Activated T-helper 9 cell treated with anti-CD3 and anti-CD28 coated beads, Interleukin-2, amount 50 U/mL, for 16 hours (primary cell): ENCODE measurements at places on chromosomes 4 and X.

DNA sequence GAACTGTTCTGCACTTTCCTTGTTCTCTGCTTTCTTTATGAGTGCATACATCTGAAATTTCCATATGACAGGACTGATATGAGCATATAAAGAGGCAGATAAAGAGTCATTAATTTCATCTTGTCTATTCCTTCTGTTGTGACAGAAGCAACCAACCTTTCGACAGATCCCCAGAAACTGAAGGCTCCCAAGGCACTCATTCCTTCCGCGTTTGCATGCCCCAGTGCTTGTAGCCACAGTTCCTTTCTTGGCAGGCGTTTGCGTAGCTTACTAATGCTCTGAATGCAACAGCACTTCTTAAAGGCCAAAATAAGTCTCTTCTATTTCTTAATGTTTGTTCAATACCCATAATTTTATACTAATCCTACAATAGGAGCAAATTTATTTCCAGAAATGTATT lies 94.0 kb upstream of the TBL1X start:
- DNase-seq: no peak

- no peak for DNase-seq
These were observed 67.1 kb downstream of the PGRMC1 start for GRCh38 chrX:119303137-119303536.

- DNase-seq: no peak
These were observed 139.6 kb downstream of the SOWAHB start for GRCh38 chr4:76758290-76758882.

DNA sequence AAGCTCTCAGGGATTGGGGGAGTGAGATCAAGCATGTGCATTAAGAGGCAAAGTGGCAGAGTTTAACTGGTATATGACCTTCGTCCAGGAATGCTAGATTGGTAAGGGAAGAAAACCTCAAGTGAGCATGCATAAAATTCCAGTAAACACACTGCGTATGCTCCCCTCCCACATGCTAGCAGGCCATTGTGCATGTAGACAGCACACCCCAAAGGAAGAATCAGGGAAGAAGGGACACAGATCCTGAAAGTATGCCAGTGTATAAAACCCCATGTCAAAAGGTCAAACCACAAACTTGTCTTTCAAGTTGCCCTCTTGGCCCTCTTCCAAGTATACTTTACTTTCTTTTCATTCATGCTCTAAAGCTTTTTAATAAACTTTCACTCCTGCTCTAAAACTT lies 405.2 kb upstream of the CNKSR2 start:
- DNase-seq: no peak

DNA sequence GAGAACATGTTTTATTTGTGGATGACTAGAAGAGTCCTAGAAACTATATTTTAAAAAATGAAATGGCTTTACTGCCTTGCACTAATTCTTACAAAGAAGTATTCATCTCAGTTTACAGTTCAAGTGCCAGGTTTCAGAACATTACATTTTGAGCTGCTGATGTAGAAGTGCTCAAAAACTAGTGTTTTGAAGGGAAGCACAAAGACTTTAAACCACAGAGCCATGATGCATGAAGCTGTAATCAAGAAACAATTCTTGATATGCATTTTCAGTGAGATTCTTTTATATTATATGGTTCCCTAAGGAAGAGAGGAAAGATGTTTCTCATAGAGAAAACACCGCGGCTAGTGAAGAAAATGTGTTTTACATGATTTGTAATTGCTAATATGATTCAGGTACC lies 1163.0 kb downstream of the RAPGEF2 start:
- DNase-seq: no peak

DNA sequence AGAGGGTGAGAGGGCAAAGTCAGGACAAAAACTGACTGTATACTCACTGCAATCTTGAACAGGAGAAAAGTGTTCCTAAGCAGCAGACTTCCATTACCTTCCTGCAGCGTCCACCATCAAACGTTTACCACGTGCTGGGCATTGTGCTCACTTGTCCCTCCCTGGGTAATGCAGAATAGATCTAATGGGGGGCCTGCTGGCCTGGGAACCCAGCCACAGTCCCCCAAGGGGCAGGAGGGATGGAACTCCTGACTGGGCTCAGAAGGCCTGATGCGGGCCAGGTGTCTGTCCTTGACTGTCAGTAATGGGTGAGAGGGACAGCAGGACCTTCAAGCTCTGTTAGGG lies 37.6 kb upstream of the FAM156A start:
- no peak for DNase-seq

- DNase-seq: no peak
These were observed 568.8 kb downstream of the GRID2 start for GRCh38 chr4:92872604-92873003.

GRCh38 chrX:71537743-71538142 lies 4.8 kb downstream of the OGT start:
- DNase-seq: no peak

DNA sequence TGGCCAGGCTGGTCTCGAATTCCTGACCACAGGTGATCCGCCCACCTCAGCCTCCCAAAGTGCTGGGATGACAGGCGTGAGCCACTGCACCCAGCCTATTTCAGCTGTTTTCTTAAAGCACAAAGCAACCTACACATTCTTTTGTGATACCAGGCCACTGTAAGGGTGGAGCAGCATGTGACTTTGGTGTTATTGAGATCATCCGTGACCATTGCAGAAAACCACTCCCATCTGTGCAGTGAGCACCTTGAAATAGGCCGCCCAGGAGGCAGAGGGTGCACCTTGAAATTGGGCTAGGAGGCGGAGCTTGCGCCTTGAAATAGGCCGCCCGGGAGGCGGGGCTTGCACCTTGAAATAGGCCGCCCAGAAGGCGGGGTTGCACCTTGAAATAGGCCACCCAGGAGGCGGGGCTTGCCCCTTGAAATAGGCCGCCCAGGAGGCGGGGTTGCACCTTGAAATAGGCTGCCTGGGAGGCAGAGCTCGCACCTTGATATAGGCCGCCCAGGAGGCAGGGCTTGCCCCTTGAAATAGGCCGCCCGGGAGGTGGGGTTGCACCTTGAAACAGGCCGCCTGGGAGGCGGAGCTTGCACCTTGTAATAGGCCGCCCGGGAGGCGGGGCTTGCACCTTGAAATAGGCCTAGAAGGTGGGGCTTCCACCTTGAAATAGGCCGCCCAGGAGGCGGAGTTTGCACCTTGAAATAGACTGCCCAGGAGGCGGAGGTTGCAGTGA lies 9.0 kb upstream of the SLC25A6 start:
- DNase-seq: no peak

GRCh38 chr4:876780-877179 lies 50.9 kb upstream of the CPLX1 start:
- DNase-seq: no peak

- peak; percentile 16 for DNase-seq
These were observed 745 bp downstream of the TRIM2 start for GRCh38 chr4:153204728-153205648.

DNA sequence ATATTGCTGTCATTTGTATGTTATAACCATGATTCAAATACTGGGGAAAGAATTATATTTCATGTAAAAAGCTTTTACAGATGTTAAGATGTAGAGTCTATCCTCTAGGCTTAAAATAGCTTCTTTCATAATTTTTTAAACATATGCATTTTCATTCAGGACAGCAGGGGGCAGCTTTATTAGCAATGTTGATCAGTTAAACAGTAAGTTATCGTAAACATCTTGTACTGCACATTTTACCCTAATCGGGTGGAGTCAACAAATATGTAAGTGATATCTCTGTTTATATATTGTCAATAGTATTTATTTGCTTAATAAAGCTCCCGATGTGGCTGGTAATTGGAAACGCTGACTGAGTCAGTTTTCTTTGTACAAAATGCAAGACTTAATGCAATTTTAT lies 142.5 kb upstream of the MED14 start:
- DNase-seq: no peak

DNA sequence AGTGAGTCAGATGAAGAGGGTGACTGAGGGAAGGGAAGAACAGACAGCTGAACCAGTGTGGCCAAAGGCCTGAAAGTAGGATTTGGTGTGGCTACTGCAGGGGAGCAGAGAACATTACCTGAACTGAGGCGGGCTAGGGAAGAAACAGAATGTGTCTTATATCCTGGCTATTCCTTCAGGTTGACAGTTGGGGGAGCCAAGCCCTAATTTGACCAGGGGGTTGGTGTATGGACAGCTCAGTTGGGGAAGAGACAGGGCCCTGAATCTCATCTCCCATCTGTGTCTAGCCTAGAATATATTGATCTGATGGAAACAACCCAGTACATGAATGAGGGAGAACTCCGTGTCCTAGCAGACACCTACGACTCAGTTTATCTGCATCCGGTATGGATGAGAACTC lies 4.2 kb downstream of the HDAC6 start:
- DNase-seq: no peak

- no peak for DNase-seq
These were observed 46.2 kb downstream of the NEK1 start for GRCh38 chr4:169566021-169566818.

DNA sequence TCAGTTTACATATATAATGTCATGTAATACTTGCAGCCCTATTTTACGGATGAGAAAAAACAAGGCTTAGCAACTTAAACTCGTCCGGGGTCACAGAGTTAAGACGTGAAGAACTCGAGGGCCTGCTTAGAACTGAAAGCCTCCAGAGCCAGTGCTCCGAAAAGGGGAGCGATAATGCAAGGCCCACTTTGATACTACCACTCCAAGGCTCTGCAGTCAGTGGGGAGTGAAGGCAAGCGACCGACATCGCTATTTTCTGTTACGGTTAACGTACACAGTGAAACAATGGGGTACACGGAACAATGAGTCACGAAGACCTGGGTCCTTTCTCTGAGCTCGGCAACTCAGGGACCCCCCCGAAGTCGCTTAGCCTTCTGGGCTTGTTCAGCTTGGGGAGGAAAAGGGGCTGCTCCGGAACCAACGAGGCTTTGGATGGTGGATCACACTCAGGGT lies 965 bp downstream of the PPA2 start:
- DNase-seq: no peak

DNA sequence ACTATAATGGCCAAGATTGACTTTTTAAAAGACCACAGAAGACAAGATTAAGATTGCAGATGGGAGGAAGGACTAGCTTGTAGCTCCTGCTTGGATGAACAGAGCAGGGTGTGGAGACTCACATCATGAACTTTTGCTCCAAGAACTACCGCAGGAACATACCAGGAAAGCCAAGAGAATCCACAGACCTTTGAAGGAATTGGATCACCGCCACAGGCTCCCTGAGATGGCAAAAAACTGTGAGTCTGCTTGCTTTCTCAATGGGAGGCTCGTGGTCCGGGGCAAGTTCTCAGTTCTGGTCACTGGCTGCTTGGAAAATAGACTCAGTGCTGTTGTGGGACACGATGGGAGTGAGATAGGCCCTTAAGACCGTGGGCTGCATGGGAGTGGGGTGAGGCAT lies 276.6 kb downstream of the CCSER1 start:
- no peak for DNase-seq

DNA sequence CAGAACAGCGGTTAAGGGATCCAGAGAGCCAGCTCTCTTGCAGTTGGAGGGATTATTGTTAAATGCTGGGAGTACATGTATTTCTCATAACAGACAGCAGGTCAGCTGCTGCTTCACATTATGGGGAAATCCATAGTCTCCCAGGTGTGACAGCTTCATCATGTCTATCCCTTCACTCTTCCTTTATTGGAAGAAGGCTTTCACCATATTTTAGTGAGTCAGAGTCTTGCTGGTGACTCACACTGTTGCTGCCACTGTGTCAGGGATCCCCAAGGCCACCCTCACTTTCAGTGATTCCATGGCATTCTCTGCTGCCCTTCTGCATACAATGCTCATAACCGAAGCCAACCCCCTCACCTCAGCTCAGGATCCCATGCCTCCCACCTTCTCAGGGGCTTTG lies 32.9 kb upstream of the PAGE5 start:
- no peak for DNase-seq

GRCh38 chr4:83728191-83728590 lies 192.3 kb downstream of the GPAT3 start:
- no peak for DNase-seq

- no peak for DNase-seq
These were observed 365.9 kb downstream of the CXXC4 start for GRCh38 chr4:104128850-104129213.

- DNase-seq: no peak
These were observed 1.8 kb upstream of the CUL4B start for GRCh38 chrX:120562569-120562926.

DNA sequence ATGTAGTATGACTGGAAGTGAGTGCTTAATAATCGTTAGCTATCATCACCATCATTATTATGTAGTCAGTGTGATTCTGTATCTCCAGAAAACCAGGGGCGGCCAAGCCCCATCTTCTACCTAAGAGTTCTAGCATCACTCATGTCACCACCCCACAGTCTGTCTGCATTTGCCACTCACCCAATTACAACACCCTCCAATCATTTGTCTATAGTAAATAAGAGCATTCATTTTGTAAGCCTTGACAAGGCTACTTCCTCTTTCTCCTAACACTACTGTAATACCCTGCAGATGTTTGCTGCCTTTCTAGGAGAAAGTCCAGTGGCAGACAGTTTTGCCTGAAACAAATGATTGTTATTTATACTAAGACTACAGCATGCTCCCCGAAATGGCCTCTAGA lies 15.8 kb upstream of the IL21 start:
- no peak for DNase-seq

DNA sequence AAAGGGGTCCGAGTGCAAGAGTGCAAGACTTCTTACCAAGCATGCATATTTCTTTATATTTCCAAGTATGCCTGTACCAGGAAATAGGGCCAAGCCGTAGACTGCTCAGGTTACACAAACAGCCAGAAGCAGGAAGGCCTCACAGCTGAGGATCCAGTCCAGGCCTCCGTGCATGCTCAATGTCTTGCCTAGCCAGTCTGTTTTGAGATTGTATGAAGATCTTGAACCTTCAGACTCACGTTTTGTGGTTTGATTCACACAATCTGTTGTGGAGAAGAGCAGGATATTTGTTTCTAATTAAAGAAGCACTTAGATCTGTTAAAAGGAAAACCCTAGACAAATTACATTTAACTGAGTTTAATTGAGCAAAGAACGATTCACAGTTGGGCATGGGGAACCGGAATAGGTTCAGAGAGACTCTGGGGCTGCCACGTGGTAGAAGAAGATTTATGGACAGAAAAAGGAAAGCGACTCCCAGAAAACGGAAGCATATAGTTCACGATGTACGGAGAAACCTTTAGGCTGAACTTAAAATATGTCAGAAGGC lies 1.2 kb downstream of the MGST2 start:
- DNase-seq: no peak

- peak; percentile 5 for DNase-seq
These were observed 964 bp upstream of the HMGB2 start for GRCh38 chr4:173334891-173335752.

- no peak for DNase-seq
These were observed 28.0 kb upstream of the RBM41 start for GRCh38 chrX:107146670-107147069.

GRCh38 chr4:145539671-145540070 lies 58.0 kb downstream of the SMAD1 start:
- DNase-seq: no peak
